Natural killer cell (primary cell): ENCODE measurements at places on chromosomes 7 and 10. TPM values are rescaled to one million over a fixed set of nuclear protein-coding genes. Genes with fewer than 3 reads are reported as not detected.

DNA sequence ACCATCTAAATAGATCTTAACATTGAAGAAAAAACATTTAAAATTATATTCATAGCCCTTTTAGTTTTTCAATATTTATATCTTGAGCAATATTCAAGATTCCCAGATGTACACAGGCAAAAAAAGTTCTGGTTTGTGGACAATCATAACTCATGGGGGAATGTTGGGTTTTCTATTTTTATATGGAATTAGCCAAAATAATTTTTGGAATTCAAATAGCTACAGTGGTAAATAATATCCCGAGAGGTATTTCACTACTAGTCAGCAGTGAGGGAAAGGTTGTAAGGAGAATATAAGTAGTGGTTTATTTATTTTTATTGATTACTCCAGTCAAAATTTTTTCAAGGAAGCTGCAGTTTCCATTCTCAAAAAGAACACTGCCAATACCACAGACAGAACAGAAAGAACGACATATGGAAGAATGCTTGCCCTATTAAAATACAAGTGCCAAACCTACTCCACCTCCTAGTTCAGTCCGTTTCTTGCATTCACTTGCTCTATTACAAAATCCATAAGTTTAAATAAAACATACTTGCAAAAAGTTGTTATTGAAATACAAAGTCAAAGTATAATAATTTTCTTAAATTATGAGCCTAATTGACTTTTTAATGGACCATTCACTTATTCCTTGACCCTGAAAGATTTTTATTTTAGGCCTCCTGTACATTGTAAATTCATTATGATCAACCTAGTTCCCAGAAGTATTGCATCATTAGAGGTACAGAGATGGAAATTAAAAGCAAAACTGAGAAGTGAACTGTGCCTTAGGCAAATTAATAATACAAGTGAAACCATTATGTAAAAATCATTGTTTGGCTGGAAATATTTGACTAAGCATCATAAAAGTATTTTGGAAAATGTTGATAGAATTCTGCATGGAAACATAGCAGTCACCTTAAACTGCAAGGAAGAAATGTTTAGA lies 533.2 kb downstream of the PARD3 start:
- H3K4me3 ChIP-seq = no peak overlapping the region
- no peaks in the 10 kb centered on the region for H3K36me3 ChIP-seq
- H3K27me3 ChIP-seq = no peaks in the 10 kb centered on the region
- DNase-seq = no peak

DNA sequence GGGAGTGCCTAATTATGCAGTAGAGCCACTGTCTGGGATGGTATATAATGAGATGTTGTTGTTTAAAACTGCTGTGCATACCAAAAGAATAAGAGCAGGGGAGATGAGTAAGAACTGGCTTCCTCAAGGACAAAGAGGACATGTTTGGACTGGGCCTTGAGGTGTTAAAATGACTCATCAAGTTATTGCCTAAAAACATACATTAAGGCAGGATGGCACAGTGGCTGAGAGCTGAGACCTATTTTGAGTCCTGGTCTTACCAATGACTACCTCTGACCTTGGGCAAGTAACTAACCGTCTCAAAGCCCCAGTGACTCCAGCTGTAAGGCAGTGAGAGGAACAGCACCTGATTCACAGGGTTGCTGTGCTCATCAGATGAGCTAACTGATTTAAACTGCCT lies 71.1 kb downstream of the CFAP58 start:
- H3K27ac ChIP-seq = no peak overlapping the region
- H3K4me3 ChIP-seq = no peak overlapping the region
- no peaks in the 10 kb centered on the region for H3K36me3 ChIP-seq
- H3K4me1 ChIP-seq = no peaks in the 10 kb centered on the region

DNA sequence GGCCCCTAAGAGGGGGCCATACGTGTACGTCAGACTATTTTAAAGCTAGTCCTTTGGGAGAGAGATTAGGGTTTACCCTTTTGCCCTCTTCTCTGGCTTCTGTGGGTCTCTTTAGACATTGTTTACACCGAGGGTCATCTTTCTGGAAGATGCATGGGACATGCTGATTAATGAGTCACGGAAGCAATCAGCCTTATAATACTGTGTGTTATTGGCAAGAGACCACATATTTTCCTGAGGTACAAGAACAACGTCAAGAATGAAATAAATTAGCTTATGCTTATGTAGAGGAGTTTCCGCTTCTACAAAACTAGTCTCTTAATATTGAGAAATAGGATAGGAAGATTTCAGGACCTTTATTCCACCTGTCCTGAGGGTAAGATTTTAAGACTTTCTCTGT lies 327.7 kb downstream of the BBS9 start:
- H3K4me3 ChIP-seq = no peak overlapping the region
- H3K36me3 ChIP-seq = no peaks in the 10 kb centered on the region
- no peak for DNase-seq
- no peak overlapping the region for H3K27ac ChIP-seq
- H3K4me1 ChIP-seq = no peaks in the 10 kb centered on the region
- no peaks in the 10 kb centered on the region for H3K27me3 ChIP-seq

DNA sequence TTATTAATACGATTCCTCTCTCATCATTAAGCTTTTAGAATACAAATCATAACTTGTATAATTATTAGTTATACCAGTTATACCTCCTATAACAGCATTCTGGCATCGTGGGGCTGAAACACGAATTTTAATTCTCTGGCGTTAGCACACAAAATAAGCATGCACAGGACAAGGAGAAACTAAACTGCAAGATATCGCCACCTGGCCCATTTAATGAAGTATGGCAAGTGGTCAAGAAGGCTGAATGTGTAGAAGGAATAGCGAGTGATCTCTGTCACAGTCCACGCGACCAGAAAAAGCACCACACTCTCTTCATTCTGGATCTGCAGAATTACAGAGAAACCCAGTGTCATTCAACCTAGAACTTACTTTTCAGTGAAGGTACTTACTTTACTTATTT lies 18.1 kb downstream of the HACD1 start:
- H3K27me3 ChIP-seq = no peaks in the 10 kb centered on the region
- H3K36me3 ChIP-seq = no peaks in the 10 kb centered on the region
- H3K27ac ChIP-seq = no peak overlapping the region
- H3K4me3 ChIP-seq = no peak overlapping the region
- H3K4me1 ChIP-seq = no peaks in the 10 kb centered on the region

PNLIPRP2 gene
- not detected for total RNA-seq

PARD3 gene
- total RNA-seq = 0.49 TPM
